Epithelial cell of esophagus (primary cell): ENCODE measurements at places on chromosomes 13 and 19.

GRCh38 chr13:113855012-113855921 lies 8.6 kb downstream of the GAS6 start:
- no peak for DNase-seq

DNA sequence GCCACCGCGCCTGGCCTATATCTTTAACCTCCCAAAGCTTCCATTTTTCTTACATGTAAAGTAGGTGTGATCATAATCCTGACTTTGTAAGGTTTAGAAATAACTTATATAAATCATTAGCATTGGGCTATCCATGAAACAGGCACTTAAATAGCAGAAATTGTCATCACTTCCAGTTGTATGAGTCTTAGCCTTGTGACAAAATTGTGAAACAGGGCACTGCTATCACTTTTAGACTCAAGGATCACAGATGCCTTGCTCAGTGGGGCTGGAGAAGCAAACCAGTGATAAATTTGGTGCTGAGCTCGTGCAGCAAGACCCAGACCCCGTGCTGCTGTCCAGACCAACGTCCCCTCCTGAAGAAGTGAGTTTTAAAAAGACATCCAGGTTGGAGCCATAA lies 209.7 kb downstream of the KATNAL1 start:
- DNase-seq: no peak

GRCh38 chr13:100315522-100315921 lies 226.6 kb downstream of the PCCA start:
- DNase-seq: no peak

DNA sequence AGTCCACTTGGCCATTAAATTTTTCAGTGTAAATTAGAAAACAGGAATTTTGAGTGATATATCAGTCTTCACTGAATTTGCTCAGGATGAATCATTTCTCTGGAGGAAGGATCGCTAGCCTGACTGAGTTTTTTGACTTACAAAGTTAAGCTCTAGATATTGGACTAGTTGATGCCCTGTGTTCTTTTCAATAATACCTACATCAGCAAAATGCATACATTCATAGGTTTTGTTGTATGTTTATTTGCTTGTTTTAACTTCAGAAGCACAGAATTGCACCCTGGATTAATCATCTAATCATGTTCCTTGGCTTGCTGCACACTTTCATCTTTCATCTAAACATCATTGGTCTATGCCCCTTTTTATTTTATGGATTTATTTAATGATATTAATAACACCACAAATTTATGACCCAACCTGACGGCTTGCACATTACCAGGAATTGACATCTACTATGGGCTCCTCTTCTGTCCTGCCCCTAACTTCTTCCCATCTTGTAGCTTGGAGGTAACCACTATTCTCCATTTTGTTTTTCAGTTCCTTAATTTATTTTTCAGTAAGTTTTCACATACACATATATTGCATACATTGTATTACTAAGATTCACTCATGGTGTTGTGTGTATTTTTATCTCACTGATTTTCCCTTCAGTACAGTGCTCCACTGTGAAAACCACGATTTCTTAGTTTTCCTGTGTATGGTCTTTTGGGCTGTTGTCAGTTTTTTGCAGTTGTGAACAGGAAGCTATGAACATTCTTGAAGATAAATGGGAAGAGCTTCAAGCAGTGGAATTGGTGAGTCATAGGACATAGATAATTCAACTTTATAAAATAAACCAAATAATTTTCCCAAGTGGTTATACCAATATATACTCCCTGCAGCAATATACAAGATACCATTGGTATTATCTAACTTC lies 23.3 kb downstream of the COMMD6 start:
- no peak for DNase-seq
